ENCODE measurements at places on chromosomes 5 and 9.

GRCh38 chr9:89388084-89388867 lies 70.0 kb downstream of the SECISBP2 start:
- no peak for DNase-seq

DNA sequence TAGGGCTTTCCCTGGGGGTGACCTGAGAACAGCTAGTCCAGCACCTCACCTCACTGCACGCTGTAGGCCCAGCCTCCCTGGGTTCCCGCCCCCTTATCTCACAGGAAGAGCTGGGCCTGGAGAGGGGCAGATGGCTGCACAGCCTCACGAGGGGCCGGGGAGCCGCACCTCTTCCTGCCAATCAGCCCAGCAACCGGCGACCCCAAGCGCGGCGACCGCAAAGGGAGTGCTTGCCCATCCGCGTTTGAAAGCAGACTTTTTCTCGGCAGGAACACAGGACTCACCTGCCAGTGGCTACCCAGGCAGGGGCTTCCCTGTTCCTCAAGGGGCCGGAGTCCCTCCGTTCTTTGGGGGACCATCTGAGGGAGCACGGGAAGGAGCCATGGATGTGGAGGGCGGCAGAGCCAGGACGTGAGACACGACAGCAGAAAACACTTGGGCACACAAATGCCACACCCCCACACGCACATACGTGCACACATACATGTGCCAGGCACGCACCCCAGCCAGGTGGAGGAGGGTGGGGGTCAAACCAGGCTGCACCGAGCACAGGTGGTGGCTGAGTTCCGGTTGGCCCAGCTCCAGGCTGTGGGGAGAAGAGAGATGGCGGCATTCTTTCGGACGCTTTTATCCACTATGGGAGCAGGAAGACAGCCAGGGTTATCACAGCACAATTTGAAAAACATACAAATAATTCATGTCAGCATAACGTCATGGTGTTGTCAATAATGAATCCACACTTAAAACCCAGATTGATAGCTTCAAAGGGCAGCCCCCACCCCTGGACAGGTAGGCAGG lies 11.3 kb downstream of the TMEM250 start:
- peak; percentile 46 for DNase-seq

GRCh38 chr5:147547730-147548129 lies 37.9 kb upstream of the DPYSL3 start:
- no peak for DNase-seq

DNA sequence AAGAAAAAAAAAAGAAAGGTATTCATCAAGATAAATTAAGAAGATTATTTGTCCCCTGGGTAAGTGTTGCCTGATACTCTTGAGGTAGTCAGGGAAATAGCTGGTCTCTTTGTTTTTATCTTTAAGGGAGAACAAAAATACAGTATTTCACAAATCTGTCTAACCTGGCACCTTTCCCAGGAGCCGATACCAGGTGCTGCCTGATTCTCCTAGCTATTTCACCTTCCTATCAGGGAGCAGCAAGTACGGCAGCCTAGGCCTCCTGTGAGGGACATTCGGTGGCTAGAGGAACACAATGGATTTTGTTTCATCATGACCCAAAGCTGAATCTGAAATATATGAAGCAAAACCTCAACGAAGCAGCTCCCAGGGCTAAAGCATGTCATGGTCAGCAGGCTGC lies 86.0 kb downstream of the TARS1 start:
- DNase-seq, result no peak

Measured in stimulated activated CD4-positive, alpha-beta T cell treated with anti-CD3 and anti-CD28 coated beads, Interleukin-2, amount 100 ng/mL, for 24 hours (primary cell).